MG63 (cell line): ENCODE measurements at places on chromosomes 1 and 21.
A peak's percentile ranks its signal among the peaks of the same experiment; 100 is the strongest.

DNA sequence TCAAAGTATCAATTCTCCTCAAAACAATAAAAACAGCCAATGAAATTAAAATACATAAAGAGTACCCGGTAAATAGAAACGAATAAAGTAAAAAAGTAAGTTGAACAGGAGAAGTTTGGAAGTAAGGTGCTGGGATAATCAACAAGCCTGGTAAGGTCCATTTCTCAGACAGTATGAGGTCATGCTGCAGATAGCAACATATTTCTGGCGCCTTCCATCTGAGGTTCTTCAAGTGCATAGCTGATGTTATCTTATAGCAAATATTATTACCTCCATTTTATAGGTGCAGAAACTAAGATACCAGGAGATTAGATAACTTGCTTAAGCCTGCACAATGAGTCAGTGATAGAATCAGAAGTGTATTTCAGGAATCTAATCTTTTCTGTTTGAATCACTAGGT, 23.7 kb upstream of the CEP350 start:
- DNase-seq: no peak

DNA sequence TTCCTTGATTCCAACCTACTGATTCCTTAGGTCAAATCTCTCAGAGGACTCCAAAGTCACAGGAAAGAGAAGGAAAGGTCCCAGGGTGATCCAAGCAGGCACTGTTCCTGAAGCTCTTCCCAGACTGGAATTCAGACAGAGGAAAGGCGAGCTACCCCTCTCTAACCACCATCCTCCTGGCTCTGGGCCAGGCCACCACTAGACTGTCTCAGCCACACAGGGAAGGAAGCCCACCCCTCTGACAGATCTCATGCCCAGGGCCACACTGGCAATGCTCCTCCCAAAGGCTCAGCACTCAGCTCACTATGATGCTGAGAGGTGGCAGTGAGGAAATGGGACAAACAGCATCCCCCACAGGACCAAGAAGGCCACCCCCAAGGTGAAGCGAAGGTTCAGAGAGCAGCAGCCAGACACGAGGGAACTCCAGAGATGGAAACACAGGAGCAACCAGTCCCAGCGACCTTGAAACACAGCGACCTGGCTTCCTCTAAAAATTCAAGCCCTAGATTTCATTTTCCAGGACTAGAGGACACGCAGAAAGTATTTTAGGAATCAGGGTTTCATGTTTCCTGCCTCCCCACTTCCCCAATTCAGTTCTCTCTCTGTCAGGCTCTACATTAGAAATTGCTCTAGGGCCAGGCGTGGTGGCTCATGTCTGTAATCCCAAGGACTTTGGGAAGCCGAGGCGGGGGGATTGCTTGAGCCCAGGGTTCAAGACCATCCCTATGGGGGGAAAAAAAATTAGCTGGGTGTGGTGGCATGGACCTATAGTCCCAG, 18.8 kb downstream of the PIK3C2B start:
- DNase-seq: no peak

DNA sequence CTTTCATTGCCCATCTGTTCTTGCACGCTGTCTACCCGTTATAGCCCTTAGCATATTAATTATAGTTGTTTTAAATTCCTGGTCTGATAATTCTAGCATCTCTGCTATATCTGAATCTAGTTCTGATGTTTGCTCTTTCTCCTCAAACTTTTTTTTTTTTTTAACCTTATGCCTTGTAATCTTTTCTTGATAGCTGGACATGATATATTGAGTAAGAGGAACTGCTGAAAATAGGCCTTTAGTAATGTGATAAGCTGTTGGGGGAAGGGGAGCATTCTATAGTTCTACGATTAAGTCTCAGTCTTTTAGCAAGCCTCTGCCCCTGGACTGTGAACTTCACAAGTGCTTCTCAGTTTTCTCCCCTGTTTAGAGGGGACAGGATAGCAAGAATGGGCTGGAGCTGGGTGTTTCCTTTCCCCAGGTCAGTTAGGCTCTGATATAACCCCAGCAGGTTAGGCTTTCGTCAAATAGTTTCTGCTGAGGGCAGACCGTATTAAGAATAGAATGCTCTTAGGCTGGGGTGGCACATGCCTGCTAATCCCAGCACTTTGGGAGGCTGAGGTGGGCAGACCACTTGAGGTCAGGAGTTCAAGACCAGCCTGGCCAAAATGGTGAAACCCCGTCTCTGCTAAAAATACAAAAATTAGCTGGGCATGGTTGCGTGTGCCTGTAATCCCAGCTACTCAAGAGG, 62.2 kb downstream of the ZFYVE9 start:
- no peak for DNase-seq

GRCh38 chr1:160575112-160575664, 4.1 kb downstream of the CD84 start:
- DNase-seq: no peak

GRCh38 chr1:93595743-93596142, 85.9 kb downstream of the BCAR3 start:
- DNase-seq: no peak

DNA sequence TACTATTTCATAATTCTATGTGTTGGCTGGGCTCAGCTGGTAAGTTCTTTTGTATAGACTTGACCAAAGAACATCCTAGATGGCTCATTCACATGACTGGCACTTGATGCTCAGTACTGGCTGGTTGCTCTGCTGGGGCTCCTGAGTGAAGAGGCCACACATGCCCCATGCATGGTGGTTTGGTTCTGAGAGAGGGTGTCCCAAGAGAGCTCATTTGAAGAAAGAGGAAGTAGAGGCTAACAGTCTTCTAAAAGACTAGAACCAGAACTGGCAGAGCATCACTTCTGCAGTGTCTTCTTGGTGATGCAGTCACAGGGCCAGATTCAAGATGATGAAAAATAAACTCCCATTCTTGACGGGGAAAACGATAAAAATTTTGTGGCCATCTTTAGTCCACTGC, 5.2 kb upstream of the BACH1 start:
- DNase-seq: no peak

DNA sequence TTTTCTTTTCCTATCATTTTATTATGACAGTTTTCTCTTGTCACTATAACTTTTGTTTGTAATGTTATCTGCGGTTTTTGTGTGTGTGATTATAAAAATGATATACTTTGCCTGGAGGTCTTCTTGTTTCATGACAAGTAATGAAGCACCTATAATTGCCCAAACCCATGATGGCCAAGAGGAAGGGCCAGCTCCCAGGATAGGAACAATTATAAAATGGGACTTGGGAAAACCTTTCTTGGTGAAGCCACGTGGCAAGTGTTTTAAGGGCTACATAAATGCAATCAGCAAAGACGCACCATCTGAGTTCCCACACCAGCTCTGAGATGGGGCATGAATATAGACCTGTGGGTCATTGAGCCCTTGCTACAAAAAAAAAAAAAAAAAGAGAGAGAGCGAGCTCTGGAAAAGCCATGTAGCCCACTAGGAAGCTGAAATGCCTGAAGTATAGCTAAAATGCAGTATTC, 462.6 kb upstream of the RUNX1 start:
- DNase-seq: no peak

GRCh38 chr1:100290291-100290690, 24.3 kb downstream of the RTCA start:
- no peak for DNase-seq

- DNase-seq: no peak
Observed at GRCh38 chr1:58608945-58609344, 31.9 kb upstream of the TACSTD2 start.

DNA sequence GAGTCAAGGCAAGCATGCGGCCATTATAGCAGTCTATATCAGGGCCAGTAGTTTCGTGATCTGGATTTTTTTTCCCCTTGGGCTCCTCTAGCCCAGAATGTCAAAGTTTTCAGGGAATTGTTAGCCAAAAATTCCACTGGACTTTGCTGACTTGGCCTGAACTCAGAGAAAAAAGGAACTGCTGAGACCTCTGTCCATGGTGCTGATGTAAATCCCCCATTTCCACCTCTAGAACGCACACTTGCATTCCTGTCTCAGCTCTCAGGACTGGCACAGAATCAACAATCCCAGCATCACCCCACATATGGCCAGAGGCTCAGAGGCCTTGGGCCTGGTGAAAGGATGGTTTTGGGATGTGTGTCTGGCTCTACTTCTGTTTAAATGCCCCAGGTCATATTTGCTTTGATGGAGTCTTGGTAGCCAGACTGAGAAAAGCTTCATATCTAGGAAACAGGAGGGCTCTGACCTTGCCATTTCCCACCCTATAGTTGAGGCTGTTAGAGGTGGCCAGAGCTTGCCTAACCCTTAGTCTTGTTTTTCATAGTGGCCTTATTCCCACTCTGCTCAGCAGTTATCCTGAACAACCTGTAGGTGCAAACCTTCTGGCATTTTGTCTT, 16.9 kb upstream of the EFCAB14 start:
- peak; percentile 17 for DNase-seq

DNA sequence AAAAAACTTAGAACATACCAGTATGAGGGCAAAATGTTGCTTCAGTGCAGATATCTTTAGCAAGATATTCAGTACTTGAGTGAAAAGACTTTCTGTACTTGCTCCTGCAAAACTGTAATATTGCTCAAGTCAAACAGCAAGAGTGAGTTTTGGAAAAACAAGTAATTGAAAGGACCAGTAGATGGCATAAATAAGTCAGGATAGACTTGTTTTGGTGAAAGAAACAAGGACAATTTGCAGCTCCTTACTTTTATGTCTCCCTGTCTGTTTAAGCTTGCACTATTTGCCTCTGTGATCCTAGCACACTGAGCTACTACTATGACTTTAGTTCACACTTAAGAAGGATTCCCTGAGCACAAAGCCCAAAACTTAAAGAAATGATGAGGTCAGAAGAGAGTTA, 39.1 kb downstream of the IFI44 start:
- DNase-seq: no peak

- DNase-seq: no peak
Observed at GRCh38 chr1:231032963-231033362, 7.1 kb downstream of the FAM89A start.

GRCh38 chr1:193211539-193211938, 25.1 kb upstream of the B3GALT2 start:
- peak; percentile 31 for DNase-seq

DNA sequence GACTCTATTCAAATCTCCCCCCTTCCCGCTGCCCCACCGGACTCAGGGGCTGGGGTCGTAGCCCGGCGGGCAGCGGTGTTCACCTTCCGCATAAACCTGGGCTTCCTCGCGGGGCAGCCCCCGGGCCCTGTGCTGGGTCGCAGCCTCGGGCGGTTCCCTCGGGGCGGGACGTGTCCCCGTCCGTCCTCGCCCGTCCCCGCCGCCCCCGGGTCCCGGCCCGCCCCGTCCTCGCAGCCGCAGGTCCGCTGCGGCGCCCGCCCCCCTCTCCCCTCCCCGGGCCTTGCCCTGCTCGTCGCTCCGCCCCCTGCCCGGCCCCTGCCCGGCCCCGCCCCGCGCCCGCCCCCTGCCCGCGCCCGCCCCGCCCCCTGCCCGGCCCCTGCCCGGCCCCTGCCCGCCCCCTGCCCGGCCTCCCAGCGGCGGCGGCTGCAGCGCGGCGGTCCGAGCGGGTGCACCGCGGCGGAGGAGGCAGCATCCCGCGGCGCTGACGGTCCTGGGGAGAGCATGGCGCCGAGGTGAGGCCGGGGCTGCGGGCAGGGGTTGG, at the start of gene COL18A1:
TSS of gene COL18A1 (plus strand) at position 436 of the 541 bp plus-strand sequence. CDS start at position 502, 66 bp downstream.
- DNase-seq: peak; percentile 58

DNA sequence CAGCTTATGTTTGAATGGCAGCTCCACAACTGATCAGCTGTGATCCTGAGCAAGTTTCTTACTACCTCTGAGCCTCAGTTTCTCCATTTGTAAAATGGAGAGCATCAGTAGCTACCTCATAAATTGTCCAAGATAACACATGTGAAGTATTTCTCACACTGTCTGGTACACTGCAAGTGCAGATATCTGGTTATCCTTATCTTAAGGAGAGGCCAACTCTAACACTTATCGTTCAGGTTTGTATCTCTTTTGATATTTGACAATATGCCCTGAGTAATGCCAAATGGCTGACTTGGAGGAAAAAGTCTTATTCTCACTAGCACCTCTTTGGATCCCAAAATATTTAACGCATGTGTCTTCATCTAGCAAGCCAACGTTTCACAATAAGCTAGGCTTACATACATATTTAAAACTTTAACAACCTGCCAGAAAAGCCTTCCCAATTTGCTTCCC, 2.7 kb downstream of the CSRP1 start:
- no peak for DNase-seq

GRCh38 chr1:42128964-42129363, 24.2 kb upstream of the GUCA2B start:
- no peak for DNase-seq

- no peak for DNase-seq
Observed at GRCh38 chr1:147634645-147635044, 35.7 kb downstream of the ACP6 start.

GRCh38 chr1:201088395-201088794, 23.8 kb downstream of the CACNA1S start:
- no peak for DNase-seq

- DNase-seq: no peak
Observed at GRCh38 chr1:39189592-39190041, 14.9 kb upstream of the MACF1 start.

DNA sequence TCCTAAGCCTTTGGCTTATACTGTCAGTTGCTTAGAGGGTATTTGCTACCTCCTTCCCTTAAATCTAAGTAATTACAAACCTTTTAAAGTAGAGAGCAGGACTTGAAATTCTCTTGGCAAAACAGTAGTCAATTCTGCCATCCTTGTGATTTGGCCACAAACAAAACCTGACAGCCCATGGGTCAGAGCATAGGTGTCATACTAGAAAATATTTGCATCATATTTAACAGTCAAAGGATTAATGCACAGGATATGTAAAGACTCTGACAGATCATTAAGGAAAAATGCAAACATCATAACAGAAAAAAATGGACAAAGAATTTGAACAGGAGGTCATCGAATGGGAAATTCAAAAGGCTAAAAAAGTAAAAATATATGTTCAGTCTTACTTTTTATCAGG, 50.5 kb downstream of the ZFYVE9 start:
- no peak for DNase-seq

DNA sequence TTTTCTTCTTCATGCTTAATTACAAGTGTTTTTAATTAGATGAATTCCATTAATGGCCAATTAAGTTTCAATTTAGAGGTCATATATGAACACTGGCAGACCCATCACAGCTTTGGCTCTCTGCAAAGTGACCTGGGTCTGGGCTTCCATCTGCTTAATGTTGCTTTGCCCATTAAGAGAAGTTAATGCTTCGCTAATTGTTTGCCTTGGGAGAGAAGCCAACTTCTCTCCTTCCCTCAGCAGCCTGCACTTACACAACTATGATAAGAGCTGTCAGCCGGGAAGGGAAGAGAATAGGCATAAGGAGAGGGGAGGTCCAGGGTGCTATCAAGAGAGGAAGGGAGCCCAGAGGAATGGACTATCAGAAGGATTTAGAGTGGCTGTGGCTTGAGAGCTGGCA, 29.0 kb upstream of the CCDC190 start:
- DNase-seq: no peak

GRCh38 chr1:234604495-234605398, 5.2 kb downstream of the IRF2BP2 start:
- no peak for DNase-seq

GRCh38 chr21:43743947-43744346, 25.0 kb downstream of the PDXK start:
- no peak for DNase-seq
